ENCODE measurements at places on chromosomes 2 and 18. TPM values are rescaled to one million over a fixed set of nuclear protein-coding genes. Genes with fewer than 3 reads are reported as not detected.

Gene MYO7B
- total RNA-seq, result 0.29 TPM

- no peaks in the 10 kb centered on the region for H3K4me1 ChIP-seq
- H3K27me3 ChIP-seq, result no peaks in the 10 kb centered on the region
- no peak for DNase-seq
- no peaks in the 10 kb centered on the region for H3K36me3 ChIP-seq
Measured at GRCh38 chr2:155727187-155727895, 605.2 kb downstream of the NR4A2 start.

GRCh38 chr18:41594582-41594981 is 360.5 kb upstream of the PIK3C3 start:
- no peak overlapping the region for H3K27ac ChIP-seq
- DNase-seq, result no peak
- H3K4me3 ChIP-seq, result no peak overlapping the region
- H3K27me3 ChIP-seq, result no peaks in the 10 kb centered on the region
- H3K36me3 ChIP-seq, result no peaks in the 10 kb centered on the region

DNA sequence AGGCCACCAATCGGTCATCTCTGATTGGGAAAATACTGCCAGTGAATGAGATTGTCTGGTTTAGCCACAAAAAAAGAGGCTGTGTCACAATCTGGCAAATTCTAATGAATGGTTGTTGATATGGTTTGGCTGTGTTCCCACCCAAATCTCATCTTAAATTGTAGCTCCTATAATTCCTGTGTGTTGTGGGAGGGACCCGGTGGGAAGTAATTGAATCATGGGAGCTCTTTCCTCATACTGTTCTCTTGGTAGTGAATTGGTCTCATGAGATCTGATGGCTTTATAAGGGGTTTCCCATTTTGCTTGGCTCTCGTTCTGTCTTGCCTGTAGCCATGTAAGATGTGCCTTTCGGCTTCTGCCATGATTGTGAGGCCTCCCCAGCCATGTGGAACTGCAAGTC is 838.3 kb downstream of the SLC4A3 start:
- no peaks in the 10 kb centered on the region for H3K27me3 ChIP-seq
- DNase-seq, result no peak
- H3K36me3 ChIP-seq, result no peaks in the 10 kb centered on the region
- H3K27ac ChIP-seq, result no peak overlapping the region
- no peaks in the 10 kb centered on the region for H3K4me1 ChIP-seq

- H3K36me3 ChIP-seq, result no peaks in the 10 kb centered on the region
- peak overlapping the region; percentile 58 for H3K27ac ChIP-seq
- no peak for DNase-seq
- H3K27me3 ChIP-seq, result no peaks in the 10 kb centered on the region
- no peak overlapping the region for H3K4me3 ChIP-seq
Measured at GRCh38 chr18:10057401-10057893, 143.6 kb downstream of the VAPA start.

- no peaks in the 10 kb centered on the region for H3K4me1 ChIP-seq
- no peaks in the 10 kb centered on the region for H3K36me3 ChIP-seq
- DNase-seq, result no peak
Measured at GRCh38 chr2:178244777-178245176, 50.5 kb downstream of the OSBPL6 start.

Gene DPP10
- not detected for total RNA-seq

Gene SOWAHC
- 6.4 TPM for total RNA-seq

DNA sequence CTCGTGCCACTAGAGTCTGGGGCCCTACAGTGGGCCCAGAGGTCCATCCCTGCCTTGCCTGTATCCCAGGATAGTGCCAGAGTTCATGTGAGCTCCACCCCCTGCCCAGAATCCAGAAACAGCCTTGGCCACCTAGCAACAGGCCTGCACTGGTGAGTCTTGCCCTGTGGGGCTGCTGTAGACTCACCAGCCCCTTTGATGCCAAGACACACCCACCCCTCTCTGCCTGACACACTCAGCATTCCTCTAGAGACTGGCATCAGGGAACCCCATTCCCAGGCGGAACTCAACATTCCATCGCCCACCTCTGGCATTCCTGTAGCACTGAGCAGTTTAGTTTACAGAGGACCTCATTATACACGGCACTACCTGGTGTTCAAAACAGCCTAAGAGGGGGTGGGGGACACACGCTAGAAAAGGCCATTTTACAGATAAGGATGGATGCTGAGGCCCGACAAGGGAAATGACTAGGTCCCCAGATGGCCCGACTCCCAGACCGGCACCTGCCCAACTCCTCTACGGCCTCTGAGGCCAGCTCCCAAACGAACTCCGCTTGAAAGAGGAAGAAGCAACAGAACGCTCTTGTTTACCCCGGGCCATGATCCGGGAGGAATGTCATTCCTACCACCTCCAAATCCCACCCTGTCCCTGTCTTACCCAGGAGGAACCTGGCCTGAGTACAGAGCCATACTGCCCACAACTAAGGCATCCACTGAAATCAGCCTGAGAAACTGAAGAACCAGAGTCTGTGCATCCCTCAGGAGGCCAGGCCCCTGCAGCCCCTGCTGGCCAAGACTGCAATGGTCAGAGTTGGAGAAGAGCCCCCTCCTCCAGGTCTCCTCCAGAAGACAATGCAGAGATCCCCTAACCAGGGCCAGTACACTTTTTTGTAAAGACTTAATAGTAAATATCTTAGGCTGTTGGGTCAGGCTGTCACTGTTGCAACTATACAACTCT is 180.2 kb downstream of the TNS1 start:
- no peak for DNase-seq
- no peak overlapping the region for H3K4me3 ChIP-seq
- H3K27me3 ChIP-seq, result no peaks in the 10 kb centered on the region
- H3K36me3 ChIP-seq, result no peaks in the 10 kb centered on the region
- H3K27ac ChIP-seq, result peak overlapping the region; percentile 23

DNA sequence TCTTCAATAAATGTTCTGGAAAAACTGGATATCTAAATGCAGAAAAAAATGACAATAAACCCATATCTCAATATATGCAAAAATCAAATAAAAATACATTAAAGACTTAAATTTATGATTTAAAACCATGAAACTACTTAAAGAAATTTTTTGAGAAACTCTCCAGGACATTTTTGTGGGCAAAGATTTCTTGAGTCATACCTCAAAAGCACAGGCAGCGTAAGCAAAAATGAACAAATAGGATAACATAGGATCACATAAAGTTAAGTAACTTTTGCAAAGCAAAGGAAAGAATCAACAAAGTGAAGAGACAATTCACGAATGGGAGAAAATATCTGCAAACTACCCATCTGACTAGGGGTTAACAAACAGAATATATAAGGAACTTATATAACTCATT is 1545.5 kb downstream of the SUCLG1 start:
- no peak overlapping the region for H3K4me3 ChIP-seq
- H3K36me3 ChIP-seq, result no peaks in the 10 kb centered on the region
- no peaks in the 10 kb centered on the region for H3K4me1 ChIP-seq
- no peak for DNase-seq

DNA sequence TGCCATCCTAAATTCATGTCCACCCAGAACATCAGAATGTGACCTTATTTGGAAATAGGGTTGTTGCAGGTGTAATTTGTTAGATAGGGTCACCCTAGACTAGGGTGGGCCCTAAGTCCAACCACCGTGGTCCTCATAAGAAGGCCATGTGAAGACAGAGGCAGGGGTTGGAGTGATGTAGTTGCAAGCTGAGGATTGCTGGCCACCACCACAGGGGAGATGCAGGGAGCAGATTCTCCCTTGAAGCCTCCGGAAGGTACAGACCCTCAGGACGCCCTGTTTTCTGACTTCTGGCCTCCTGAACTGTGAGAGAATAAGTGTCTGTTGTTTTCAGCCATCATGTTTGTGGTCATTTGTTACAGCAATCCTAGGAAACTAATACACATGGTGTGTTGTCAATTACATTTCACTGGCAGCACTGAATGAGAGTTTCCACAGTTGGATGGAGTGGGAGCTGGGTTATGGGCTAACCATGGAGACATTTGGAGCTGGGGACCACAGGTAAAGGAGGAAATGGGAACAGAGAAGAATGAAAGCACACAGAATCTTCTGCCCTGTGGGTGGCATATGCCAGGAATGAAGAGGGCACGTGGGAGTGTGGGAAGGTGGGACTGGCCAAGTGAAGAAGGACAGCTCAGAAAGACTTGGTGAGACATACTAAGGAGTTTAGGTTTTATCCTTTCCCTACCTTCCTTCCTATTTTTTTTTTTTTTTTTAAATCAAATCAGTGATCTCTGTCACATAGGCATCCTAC is 266.0 kb downstream of the MYCN start:
- H3K4me1 ChIP-seq, result no peaks in the 10 kb centered on the region
- H3K36me3 ChIP-seq, result no peaks in the 10 kb centered on the region
- no peak for DNase-seq
- H3K27ac ChIP-seq, result no peak overlapping the region

Gene SAG
- not detected for total RNA-seq

GRCh38 chr2:216873573-216873972 is 13.7 kb upstream of the TNP1 start:
- no peak overlapping the region for H3K4me3 ChIP-seq
- no peaks in the 10 kb centered on the region for H3K36me3 ChIP-seq
- H3K27me3 ChIP-seq, result no peaks in the 10 kb centered on the region

DNA sequence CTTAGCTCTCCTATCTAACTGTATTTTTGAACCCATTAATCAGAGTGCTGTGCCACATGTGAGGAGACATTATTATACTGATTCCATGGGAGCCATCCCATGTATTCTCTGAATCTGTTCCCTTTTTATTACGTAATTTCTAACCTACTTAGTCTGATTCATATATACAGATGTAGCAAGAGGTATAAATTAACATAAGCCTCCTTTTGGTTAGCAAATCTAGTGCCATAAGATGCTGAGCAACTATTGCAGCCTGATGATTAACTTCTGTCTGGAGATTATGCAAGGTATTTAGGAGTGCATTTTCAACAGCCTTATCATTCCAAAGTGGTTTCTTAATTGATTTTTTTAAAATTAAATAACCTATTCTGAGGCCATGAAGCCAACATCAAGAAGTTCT is 114.1 kb upstream of the MSH2 start:
- H3K27ac ChIP-seq, result no peak overlapping the region
- H3K36me3 ChIP-seq, result no peaks in the 10 kb centered on the region
- no peak for DNase-seq

GRCh38 chr2:144067506-144067905 is 452.4 kb downstream of the ZEB2 start:
- no peaks in the 10 kb centered on the region for H3K27me3 ChIP-seq
- H3K27ac ChIP-seq, result no peak overlapping the region
- no peak overlapping the region for H3K4me3 ChIP-seq
- no peak for DNase-seq

GRCh38 chr2:27809761-27810241 is 38.3 kb downstream of the MRPL33 start:
- H3K36me3 ChIP-seq, result no peaks in the 10 kb centered on the region
- H3K27ac ChIP-seq, result no peak overlapping the region
- no peaks in the 10 kb centered on the region for H3K27me3 ChIP-seq
- no peak overlapping the region for H3K4me3 ChIP-seq
- no peak for DNase-seq

Gene ACTG2
- total RNA-seq, result 846 TPM

DNA sequence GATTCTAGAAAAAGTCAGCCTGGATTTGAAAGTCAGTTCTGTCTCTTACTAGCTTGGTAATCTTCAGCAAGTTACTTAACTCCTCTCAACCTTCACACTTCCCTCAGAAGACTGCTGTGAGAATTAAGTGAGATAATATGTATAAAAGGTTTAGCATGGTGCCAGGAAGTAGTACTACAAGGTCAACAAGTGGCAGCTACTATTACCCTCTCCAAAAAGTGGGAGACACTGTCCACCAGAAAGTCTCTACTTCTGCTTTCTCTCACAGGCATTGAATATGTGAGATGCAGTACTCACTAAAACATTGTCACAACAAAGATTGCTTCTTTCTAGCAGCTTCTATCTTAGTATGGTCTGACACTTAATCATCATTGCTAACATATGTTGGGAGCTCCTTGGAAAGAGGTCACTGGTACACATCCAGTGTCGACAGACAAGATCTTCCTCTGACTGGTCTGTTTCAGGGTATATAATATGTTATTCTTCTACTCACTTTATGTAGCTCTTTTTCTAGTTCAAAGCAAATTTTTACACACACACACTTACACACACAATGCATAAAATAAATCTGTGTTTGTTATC is 47.9 kb downstream of the DOCK10 start:
- no peaks in the 10 kb centered on the region for H3K4me1 ChIP-seq
- DNase-seq, result no peak
- H3K4me3 ChIP-seq, result no peak overlapping the region
- no peaks in the 10 kb centered on the region for H3K36me3 ChIP-seq

Gene HOXD12
- not detected for total RNA-seq

Gene CHRNA1
- not detected for total RNA-seq

- no peak overlapping the region for H3K27ac ChIP-seq
- H3K4me3 ChIP-seq, result no peak overlapping the region
- no peak for DNase-seq
- H3K36me3 ChIP-seq, result no peaks in the 10 kb centered on the region
Measured at GRCh38 chr2:45269149-45269793, 260.0 kb upstream of the SIX2 start.

- H3K36me3 ChIP-seq, result no peaks in the 10 kb centered on the region
- no peaks in the 10 kb centered on the region for H3K4me1 ChIP-seq
- DNase-seq, result no peak
- H3K27ac ChIP-seq, result no peak within 1 kb of the TSS
Measured at GRCh38 chr18:26133652-26134051, at the start of gene PSMA8. TSS of gene PSMA8 (plus strand) at chr18:26133869. CDS start at chr18:26133966, 97 bp downstream.

Gene FAM228A
- not detected for total RNA-seq

DNA sequence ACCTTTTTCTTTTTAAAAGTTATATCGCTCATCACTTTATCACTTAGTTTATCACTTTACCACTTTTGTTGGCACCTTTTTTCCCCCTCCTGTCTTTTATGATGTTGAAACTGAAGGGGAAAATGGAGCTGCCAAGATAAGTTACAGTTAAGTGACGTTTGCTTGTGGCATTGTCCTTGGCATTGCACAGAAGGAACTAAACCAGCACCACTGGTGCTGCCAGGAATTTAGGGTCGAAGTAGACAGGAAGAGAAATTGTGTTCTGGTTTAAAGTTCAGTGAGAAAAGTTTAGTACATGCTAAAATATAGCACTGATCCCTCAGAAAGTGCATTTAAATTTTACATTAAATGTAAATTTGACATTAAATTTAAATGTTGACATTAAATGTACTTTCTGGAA is 49.9 kb downstream of the MYO1B start:
- H3K4me3 ChIP-seq, result no peak overlapping the region
- H3K27me3 ChIP-seq, result no peaks in the 10 kb centered on the region
- no peaks in the 10 kb centered on the region for H3K4me1 ChIP-seq
- H3K27ac ChIP-seq, result no peak overlapping the region
- H3K36me3 ChIP-seq, result no peaks in the 10 kb centered on the region

Gene LONRF2
- total RNA-seq, result 27.9 TPM

- DNase-seq, result no peak
- no peaks in the 10 kb centered on the region for H3K27me3 ChIP-seq
- H3K4me1 ChIP-seq, result no peaks in the 10 kb centered on the region
- H3K4me3 ChIP-seq, result no peak overlapping the region
Measured at GRCh38 chr2:108936076-108936864, 52.8 kb downstream of the EDAR start.

Gene LIMS4
- 5.6 TPM for total RNA-seq
